Hepatocyte (in vitro differentiated cells): ENCODE measurements at places on chromosomes 1 and 21.

GRCh38 chr21:37945036-37945435 is 28.8 kb upstream of the KCNJ6 start:
- DNase-seq, result no peak

DNA sequence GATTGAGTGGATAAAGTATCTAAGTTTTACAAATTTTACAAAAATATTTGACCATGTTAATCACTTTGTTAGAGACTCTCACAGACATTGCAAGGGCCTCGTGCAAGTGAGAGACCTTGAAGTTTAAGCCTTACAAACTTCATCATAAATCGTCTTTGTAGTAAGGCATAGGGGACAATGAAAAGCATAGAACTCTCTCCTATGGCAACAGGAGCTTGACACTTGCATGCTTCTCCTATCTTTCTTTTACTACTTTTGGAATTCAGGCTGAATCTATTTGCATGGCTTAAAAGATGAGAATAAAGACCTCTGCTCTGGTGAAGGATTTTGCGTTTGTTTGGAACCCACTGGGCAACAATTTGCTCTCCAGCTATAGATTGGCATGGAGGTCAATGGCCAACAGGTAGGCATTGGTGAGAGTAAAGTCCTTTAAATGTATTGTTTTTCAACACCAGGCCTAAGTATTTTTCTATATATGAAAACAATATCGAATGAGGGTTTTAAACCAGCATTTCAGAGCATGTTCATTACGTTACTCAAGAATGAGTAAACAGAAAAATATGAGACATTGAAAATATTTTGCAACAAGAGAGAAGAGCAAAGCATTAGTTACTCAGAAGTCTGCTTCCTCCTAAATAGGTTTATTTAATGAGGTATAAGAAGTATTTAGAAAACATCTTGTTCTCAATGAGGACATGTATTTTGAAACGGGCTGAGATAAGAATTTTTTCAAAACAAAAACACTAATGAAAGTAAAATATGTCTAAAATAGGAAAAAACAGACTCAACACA is 192.2 kb downstream of the TGFB2 start:
- DNase-seq, result no peak

GRCh38 chr1:192577145-192578140 is 1.9 kb downstream of the RGS1 start:
- DNase-seq, result no peak

GRCh38 chr1:115545791-115546733 is 95.7 kb upstream of the VANGL1 start:
- DNase-seq, result peak; percentile 86

GRCh38 chr1:186958520-186958919 is 129.8 kb downstream of the PLA2G4A start:
- no peak for DNase-seq

- DNase-seq, result peak; percentile 69
Observed at GRCh38 chr1:183218971-183219615, 33.0 kb downstream of the LAMC2 start.

DNA sequence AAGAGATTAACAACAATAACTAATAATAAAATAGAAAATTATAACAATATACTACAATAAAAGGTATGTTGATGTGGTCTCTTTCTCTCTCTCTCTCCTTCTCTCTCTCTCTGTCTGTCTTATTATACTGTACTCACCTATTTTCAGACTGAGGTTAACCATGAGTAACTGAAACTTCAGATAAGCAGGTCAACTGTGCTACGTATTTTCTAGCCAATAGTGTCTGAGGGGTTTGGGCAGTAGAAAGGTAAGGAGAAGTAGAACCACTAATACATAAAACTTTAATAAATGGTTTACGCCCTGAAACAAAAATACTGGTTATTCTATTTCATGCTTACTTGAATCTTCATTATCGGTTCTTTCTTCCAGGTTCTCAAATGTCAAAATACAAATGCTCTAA is 71.0 kb upstream of the LRRC53 start:
- no peak for DNase-seq
